GM12878 (cell line): ENCODE measurements at places on chromosomes 7 and 10.

DNA sequence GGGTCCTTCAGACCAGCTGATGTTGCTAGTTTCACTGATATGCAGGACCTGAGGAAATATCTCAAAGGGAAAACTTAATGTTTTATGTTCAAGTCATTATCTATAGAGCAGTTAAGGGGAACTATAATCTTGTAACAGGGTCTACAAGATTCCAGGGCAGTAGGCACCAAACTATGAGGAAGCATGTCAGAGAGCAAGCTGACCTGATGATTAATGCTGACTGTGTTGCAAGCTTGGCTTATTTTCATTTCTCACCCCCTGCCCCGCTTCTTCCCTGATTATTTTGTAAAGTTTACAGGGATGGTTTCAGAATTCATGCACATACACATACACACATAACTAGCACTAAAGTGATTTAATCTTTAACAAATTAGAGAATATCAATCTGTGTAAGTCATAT lies 84.3 kb upstream of the CACNA2D1 start:
- DNase-seq: no peak

DNA sequence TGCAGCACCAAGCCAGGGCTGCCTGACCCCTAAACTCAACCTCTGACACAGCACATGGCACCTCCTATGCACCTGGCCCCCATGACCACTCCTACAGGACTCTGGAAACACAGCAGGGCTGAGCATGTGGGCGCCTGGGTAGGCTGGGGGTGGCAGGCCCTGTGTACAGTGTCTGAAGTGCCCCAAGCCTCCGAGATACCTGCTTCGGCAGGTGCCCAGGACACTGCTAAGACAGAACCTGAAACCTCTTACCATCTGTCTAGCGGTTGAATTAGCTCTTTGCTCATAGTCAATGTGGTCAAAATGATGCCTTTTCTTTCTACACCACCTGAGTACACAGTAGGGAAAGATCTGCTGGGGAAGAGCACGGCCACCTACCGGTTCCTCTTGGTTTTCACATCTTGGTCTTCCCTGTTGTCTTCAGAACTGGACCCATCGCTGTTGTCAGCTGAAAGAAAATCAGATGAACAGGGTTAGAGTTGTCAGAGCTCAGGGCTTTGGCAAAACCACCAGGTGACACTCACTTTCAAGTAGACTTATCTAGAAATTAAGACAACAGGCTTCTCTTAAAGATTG lies 177.4 kb downstream of the TCERG1L start:
- DNase-seq: no peak

- DNase-seq: no peak
These were observed 87.6 kb downstream of the SH3PXD2A start for GRCh38 chr10:103767756-103768155.

- DNase-seq: no peak
These were observed 3.0 kb upstream of the CYP2W1 start for GRCh38 chr7:979886-980571.

DNA sequence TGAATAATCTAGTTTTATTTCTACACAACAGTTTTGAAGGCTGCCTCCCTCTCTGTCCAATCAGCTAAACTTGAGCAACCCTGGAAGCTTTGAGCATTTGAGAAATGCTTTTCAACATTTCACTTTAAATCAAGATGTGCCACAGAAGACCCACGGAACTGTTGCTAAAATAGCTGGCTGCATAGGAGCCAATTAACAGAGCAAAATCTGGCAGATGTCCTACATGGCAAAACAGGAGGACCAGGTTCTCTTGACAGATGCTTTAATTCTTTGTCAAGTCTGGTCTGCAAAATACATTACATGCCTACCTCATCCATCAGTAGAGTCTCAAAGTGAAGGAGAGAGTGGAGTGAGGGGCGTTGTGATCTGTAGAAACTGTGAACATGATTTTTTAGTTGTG lies 185.9 kb downstream of the DPY19L1 start:
- DNase-seq: no peak

- DNase-seq: no peak
These were observed 65.9 kb downstream of the DGKB start for GRCh38 chr7:14836571-14837189.

DNA sequence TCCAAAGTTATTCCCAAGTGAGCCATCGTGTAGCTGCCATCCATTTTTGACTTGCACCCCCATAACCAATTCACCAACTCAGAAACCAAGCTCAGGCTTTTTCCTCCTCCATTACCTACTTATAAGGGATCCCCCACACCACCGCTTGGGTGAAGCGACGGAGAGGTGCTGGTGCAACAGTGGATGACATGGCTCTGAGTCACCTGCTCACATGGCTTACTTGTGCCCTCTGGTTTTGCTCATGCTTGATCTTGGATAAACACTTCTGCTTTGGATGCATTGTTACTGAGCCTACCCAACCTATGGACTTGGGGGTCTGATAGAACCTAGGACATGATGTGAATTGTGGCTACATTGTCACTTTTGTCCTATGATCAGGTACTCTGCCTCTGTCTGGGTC lies 12.0 kb upstream of the AKR1B1 start:
- no peak for DNase-seq

GRCh38 chr10:116055252-116055916 lies 217.6 kb downstream of the GFRA1 start:
- no peak for DNase-seq

- DNase-seq: no peak
These were observed 82.3 kb downstream of the ZEB1 start for GRCh38 chr10:31401287-31401686.
